LoVo (cell line): ENCODE measurements at places on chromosomes 2 and 18.

GRCh38 chr2:127641133-127641532 is 4.8 kb upstream of the GPR17 start:
- DNase-seq = no peak

DNA sequence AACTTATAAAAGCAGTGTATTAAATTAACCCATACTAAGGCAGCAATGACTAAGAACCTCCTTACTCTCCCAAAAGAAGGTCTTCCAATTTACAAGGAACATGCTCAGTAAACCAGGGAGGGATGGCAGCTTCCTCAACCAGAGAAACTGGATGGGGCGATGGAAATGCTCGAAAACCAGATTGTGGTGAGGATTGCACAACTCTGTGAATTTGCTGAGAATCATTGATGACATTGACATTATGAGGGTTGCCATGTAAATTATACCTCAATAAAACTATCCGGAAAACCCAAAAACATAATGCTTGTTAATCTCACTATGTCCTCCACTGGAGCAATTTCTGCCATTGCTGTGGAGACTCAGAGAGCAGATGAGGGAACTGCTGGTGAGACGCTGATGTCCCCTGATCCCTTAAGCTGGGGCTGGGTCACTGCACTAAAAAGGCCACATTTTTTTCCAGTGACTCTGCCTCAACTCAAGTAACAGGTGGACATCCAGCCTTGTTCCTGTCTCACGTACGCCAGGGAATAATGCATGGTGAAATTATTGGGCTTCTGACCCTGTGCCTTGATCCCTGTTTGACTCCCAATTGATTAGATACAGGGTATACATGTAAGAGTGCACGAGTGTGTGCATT is 288.3 kb downstream of the CYP26B1 start:
- no peak for DNase-seq

DNA sequence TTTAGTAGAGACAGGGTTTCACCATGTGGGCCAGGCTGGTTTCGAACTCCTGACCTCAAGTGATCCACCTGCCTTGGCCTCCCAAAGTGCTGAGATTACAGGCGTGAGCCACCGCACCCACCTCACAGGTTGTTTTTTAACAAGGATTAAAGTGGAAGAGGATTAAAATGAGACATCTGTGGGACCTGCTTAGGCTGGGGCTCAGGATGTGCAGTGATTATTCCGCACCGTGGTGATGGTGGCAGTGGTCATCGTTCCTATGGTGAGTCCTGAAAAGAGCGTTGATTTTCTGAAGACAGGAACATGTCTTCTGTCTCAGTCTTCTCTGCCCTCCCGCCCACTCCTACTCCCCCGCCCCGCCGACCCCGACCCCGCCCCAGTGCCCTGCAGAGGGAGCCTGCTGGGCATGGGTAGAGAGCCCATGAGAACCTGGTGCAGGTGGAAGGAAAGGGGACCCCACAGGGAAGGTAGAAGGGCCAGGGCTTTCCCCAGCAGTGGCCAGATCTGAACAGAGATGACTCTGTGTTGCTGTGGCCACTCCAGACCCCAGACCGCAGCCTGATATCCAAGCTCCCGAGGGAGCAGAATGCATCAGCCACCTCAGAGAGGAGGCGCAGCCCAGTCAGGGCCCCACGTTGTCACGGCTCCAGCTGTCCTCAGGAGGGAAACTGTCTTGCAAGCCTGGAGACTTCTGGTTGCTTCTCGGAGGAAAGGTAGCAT is 34.5 kb upstream of the FOSL2 start:
- DNase-seq = no peak

GRCh38 chr2:15034860-15035259 is 402.3 kb downstream of the LRATD1 start:
- DNase-seq = no peak

DNA sequence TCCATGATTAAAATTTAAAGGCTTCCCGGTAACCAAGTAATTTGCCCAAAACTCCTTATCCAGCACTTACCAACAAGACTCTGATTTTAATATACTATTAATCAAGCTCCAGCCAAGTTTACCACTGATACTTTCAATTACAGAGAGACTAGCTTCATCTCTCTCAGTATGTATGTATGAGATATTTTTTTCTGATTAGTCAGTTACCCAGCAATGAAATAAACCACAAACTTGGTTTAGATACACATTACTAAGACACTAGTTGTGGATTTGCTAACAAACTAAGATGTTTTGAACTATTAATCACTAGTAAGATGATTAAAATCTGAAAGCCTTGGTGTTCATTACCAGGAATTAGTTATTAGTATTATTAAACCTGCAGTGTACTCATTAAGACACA is 1272.2 kb upstream of the ACVR2A start:
- DNase-seq = no peak

- no peak for DNase-seq
These were observed 67.4 kb downstream of the TPO start for GRCh38 chr2:1480671-1481076.

- DNase-seq = no peak
These were observed 309.0 kb downstream of the RDH14 start for GRCh38 chr2:18251486-18251885.

DNA sequence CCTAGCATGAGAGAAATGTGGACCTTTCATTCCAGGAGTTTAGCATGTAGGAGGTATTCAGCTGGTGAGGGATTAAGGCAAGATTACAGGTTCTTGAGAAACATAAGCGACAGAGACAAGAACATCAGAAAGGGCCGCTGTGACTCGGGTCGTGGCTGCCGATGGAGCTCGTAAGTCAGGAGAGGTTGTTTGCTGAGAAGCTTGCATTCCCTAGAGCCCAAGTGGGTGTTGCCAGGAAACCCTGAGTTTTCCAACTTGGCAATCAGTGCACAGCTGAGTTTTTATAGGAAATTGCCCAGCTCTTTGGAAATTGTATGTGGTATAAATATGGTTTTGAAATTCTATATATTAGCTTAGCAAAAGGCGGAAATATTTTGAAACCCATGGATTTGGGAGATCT is 46.4 kb upstream of the CYP1B1 start:
- DNase-seq = no peak

DNA sequence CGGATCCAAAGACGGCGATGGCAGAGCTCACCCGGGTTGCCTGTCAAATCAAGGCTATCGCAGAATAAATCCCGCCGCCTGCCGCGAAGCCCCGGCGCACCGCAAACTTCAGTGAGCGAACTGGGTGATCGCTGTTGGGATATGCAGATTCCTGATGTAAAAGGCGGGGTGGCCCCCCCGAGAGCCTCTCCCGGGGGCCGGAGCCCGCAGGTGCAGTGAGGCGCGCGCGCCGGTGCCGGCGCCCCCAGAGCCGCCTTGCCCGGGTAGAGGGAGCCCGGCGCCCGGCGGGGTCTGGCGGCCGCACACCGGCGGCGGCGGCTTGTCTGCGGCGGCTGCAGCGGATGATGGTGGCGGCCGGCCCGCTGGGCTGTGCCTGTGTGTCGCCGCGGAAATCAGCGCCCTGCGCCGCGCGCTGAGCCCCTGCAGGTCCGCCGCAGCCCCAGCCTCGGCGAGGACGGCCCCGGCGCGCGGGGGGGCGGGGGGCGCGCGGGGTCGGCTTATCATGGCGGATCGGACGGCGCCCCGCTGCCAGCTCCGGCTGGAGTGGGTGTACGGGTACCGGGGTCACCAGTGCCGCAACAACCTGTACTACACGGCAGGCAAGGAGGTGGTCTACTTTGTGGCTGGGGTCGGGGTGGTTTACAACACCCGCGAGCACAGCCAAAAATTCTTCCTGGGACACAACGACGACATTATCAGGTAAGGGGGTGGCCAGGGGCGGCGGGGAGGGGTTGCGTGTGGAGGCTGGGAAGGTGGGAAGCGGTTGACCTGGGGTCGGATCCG is 1.3 kb downstream of the EML6 start:
- DNase-seq = peak; percentile 11

- no peak for DNase-seq
These were observed 31.4 kb upstream of the CD28 start for GRCh38 chr2:203675086-203675485.

- peak; percentile 45 for DNase-seq
These were observed 216.5 kb downstream of the CDCA7 start for GRCh38 chr2:173571021-173571821.

DNA sequence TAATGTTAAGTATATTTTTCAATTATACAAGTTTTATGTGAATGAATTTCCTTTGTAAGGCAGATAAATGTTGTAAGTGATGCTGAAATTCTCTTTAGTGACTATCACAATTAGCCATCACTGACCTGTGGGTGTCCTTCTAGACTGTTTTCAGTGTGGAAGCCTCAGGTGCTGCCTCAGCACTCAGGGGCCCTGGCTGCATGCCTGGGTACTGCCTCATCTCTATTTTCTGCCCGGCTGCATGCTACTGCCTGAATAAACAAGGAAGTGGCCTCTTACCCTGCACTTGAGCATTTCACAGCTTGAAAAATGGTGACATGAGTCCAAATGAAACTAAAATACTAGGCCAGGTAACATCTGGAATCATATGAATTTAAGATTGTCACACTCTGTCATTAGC is 787.6 kb upstream of the SALL3 start:
- no peak for DNase-seq

DNA sequence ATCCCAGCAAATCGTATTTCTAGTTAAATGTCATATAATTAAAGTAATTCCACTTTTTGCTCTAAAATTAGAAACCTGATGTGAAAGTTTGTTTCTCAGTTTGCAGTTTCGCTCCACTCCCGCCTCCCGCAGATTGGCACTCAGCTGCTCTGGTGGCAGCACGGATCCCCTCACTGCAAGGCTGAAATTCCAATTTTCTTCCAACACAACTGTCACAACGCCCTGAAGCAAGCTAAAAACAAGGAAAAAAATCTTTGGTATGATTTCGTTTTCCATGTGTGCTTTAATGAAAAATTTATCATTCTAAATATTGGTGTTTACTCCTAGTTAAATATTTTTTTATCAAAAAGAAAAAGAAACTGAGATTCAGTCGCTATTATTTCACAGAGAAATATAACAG is 38.5 kb downstream of the FTCDNL1 start:
- DNase-seq = no peak

- peak; percentile 27 for DNase-seq
These were observed 37.6 kb downstream of the LMAN2L start for GRCh38 chr2:96702098-96702785.

- no peak for DNase-seq
These were observed 297.8 kb upstream of the TFPI start for GRCh38 chr2:187851955-187852561.

DNA sequence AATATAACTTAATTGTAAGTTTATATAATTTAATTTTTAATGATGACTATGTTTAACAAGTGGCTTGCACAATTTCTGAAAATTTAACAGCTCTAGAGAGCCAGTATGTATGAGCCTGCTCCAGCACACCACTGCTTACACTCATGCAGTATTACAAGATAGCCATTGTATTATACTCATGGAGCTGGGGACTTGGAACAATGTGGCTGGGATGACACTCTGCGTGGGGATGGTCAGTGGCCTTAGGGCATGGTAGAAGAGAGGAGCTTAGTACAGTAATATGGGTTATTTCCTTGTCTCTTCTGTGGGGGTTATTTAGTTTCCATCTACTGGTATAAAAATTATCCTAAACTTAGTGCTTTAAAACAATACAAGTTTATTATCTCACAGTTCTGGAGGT is 105.1 kb upstream of the STON1 start:
- no peak for DNase-seq

DNA sequence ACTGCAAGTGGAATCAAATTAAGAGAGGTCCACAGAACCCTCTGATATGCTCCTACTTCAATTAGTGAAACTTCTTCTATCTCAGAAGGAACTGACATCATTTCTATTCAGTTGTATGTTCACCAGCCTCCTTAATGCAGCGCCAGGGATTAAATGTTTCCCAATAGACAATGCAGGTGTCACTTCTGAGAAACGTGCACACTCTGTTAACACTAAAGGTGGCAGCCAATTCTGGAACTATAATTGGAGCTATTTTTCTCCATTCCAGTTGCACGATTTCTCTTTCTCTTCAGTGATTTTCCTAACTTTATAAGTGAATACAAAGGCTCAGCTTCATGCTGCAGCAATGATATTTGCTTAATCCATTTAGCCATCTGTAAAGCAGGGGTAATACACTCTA is 821.9 kb downstream of the TDRD15 start:
- DNase-seq = no peak

DNA sequence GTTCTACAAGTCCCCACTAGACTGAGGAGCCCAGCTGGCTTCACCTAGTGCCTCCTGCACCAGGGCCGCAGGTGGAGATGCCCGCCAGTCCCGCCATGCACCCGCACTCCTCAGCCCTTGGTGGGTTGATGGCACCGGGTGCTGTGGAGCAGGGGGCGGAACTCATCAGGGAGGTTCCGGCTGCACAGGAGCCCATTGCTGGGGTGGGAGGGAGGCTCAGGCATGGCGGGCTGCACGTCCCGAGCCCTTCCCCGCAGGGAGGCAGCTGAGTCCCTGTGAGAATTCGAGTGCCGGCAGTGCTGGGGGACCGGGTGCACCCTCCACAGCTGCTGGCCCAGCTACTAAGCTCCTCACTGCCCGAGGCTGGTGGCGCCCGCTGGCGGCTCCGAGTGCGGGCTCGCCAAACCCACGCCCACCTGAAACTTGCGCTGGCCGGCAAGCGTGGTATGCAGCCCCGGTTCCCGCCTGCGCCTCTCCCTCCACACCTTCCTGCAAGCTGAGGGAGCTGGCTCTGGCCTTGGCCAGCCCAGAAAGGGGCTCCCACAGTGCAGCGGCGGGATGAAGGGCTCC is 252.7 kb upstream of the TCF4 start:
- DNase-seq = no peak

- no peak for DNase-seq
These were observed 44.4 kb downstream of the PTPN2 start for GRCh38 chr18:12839526-12840196.

- no peak for DNase-seq
These were observed 171.8 kb downstream of the ICOS start for GRCh38 chr2:204108330-204108751.

DNA sequence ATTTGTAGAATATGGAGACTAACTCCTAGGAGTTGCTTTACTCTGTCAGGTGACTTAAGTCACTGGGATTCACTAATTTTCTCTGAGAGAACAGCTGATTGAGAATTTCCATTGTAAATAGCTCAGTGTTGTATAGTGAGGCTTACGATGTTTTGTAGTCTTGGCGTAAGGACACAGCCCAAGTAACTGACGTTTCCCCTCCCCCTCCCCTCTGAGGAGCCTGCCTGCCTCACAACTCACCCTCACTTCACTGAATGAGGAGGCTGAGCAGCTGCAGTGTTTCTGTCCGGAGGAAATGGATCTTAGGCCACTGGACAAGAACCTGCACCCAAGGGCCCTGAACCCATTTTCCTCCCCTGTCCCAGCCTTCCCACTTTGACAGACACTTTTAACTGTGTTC is 264.6 kb downstream of the PHLPP1 start:
- DNase-seq = no peak

- no peak for DNase-seq
These were observed 8.7 kb downstream of the CEP68 start for GRCh38 chr2:65064728-65065552.

GRCh38 chr18:34911661-34912384 is 129.4 kb upstream of the MAPRE2 start:
- no peak for DNase-seq
